ENCODE measurements at places on chromosomes 12 and 14.

DNA sequence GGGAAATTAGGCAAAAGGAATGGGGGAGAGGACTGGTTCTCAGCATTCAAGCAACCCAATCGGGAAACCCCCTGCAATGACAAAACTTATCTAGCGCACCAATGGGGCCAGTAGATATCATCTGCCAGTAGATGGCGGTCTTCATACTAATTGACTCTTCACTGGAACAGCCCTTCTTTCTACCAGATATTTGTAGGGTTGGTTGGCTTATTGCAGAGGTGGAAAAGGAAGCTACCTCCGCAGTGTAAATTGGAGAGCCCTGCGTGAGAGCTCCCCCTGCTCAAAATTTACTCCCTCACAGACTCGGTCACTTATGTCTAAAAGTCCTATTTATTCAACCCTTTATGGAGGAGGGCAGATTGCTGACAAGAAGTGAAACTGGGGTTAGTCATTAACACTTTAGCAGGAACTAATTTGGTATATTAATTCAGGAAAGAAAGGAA is 166.1 kb upstream of the CCND2 start:
- DNase-seq = peak; percentile 36

- DNase-seq = no peak
These were observed 34.5 kb downstream of the EFCAB11 start for GRCh38 chr14:89920056-89920455.

DNA sequence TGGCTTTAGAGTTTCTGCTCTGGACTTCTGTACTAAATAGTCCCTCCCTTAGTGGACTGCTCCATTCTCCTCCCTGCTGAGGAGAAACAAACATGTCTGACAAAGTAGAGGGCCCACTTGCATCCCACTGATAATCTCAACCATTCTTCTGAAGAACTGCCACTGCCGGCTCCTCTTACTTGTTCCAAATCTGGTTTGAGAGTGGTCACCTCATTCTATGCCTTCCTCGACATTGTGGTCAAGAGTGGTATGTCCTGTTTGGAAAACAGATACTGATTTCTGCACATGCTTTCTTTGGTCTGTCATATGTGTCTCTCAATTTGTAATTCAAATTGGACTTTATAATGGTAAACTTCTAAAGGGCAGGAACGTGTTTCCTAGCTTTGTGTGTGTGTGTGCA is 36.3 kb upstream of the PLEKHA5 start:
- no peak for DNase-seq

- DNase-seq = no peak
These were observed 3.3 kb downstream of the FAR2 start for GRCh38 chr12:29152223-29152868.

- no peak for DNase-seq
These were observed 32.2 kb upstream of the BHLHE41 start for GRCh38 chr12:26157001-26157400.

DNA sequence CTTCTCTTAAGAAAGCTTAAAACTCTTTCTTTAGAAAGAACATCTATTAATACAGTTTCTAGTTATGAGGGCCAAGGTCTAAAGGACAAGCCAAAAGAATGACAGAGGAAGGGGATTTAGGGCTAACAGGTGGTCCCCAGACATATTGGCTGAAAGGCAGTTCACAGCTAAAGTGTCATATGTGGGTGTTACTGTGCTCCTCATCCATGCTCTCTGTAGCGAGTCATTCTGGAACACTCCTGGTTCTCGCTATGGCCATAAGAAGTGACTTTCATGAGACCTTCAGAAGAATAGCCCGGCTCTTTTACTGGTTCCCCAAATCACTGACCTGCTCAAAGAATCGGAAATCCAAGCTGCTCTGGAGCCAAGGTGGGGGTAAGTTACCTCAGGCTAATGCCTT is 55.0 kb downstream of the TBK1 start:
- no peak for DNase-seq

GRCh38 chr14:68687746-68688145 is 105.1 kb downstream of the ZFP36L1 start:
- no peak for DNase-seq

GRCh38 chr12:42933461-42934081 is 344.0 kb upstream of the PRICKLE1 start:
- peak; percentile 16 for DNase-seq

DNA sequence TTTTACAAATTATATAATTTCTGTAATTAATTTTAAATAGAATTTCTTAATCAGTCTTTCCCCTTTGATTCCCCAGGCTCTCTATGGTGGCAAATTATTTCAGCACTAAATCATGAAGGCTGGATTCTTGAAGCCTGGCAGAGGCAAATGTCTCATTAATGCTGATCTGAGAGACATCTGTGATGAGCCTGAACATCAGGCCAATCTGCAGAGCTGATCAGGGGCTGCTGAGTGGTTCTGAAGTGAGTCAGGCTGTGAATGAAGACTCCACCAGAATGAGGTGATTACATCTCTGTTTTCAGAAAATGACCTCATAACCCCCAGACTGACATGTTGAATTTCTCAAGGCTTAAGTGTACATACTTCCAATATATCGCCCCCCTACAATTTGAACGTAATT is 124.2 kb upstream of the MIS18BP1 start:
- no peak for DNase-seq

GRCh38 chr14:101078892-101079221 is 175.3 kb upstream of the RTL1 start:
- no peak for DNase-seq

DNA sequence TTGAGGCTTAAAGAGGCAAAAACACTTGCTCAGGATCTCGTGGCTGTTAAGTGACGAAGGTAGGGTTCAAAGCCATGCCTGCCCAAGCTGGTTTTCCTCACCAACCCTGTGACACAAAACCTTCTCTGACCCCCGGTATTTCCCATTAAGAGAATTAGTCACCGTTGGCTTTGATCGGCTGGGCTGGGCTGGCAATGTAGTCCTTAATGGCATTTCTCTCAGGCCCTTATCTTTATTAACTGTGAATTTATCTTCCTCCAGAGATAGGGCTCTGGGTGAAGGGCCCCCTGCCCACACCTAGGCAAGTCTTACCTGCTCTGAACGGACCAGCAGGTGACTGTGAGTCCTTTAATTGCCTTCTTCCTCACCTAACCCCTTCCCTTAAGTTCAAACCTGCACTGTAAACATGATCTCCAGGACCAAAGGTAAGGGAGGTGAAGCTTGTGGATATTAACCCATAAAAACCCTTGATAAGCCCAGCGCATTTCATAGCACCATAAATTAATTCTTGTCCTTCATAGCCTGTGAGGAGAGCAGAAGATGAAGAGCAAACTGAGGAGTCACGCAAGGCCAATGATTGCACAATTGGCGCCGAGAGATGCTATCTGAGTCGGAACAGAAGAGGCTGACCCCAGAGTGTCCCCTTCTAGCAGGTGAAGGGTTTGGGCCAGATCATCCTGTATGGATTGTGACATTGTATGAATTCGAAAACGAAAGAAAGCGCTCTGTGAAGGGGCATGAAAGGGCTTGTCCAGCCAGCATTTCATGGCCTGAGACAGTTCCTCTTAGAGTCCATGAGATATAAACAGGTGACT is 790.8 kb upstream of the TBX3 start:
- DNase-seq = no peak

Measured in NCI-H69 (cell line).